ENCODE measurements at places on chromosomes 6 and 20.

DNA sequence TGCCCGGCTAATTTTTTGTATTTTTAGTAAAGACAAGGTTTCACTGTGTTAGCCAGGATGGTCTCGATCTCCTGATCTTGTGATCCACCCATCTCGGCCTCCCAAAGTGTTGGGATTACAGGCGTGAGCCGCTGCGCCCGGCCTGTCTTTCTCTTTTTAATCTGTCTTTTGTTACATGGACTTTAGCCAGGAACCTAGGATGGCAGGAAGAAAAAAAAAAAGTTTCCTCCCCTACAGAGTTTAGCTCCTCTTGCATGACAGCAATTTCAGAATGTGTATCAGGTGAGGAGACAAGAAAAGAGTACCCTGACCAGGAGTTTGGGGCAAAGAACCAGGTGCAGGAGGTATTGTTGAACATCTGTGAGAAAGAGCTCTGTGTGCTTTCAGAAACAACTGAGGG lies 21.4 kb upstream of the TXLNB start:
- DNase-seq: no peak

- peak; percentile 88 for DNase-seq
Measured at GRCh38 chr6:36642913-36643817, 35.3 kb upstream of the CDKN1A start.

DNA sequence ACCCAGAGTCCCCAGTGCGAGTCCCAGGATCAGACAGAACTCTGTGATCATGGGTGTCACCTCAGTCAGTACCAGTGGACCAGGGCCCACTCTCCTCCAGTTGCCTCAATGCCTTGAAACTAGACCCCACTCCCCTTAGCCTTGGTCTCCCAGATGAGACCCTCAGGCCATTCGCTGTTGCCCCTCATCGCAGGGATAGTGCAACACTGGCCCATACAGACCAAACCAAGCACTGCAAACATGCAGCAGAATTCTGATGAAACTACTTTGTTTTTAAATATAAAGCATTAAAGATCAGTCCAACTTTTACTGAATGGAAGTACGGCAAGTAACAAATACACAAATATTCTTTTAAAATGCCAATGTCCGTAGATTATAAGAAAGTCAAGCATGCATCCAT lies 101.2 kb upstream of the NT5E start:
- no peak for DNase-seq

DNA sequence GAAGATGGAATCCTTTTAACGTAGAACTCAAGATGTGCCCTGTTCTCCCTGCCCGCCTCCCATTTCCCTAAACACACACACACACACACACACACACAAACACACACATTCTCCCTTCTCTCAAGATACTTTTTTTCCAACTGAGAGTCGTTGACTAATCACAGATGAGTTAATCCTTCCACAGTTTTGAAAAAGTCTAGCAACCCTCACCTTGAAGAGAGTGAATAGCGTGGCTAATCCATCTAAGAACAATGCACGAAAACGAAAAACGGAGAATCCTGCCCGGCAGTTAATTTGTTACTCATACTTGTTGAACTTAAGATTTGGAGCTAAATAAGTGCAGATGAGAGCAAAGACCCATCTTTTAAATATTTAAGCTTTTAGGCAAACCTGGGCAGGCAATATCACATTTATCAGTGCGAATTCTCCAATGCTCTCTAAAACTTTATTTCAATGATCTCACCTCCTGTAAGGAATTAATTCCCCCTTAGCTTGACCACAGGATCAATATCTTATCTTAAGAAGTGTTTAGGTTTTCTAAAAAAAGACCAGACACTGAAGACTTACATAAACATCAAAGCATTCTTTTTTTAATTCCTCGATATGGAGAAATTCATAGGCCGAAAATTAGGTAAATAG lies 1.1 kb downstream of the AGPAT4 start:
- DNase-seq: no peak

DNA sequence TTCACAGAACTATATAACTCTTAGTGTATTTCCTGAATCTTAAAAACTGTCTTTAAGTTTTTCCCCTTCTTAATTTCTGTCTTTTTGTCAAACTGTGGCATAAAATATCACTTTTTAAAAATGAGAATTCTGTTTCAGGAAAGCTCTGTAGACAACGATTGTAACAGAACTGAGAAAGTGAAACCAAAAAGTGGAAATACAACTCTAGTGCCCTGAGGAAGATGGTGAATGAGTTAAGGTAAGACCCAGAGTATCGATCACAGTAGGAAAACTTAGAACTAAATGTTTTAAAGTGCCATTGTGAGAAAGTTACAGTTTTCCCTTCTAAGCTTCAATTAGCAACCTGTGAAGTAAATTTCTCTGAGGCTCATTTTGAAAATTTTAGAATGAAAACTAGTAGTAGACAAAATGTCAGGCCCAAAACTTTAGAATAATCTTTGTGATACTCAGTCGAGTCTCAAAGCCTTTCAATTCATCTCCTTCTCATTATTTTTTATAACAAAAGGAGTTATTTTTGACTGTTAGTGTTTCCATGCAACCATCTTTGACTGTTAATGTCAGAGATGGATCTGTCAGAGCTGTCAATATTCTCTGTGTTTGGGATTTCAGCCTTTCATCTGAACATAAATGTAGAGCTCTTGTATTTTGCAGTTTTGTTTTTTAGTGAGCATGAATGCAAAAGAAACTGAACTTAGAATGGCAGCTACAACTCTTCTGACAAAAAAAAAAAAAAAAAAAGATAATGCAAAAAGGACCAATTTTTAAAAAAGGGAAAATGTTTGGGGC lies 19.0 kb upstream of the TRDN start:
- DNase-seq: no peak

DNA sequence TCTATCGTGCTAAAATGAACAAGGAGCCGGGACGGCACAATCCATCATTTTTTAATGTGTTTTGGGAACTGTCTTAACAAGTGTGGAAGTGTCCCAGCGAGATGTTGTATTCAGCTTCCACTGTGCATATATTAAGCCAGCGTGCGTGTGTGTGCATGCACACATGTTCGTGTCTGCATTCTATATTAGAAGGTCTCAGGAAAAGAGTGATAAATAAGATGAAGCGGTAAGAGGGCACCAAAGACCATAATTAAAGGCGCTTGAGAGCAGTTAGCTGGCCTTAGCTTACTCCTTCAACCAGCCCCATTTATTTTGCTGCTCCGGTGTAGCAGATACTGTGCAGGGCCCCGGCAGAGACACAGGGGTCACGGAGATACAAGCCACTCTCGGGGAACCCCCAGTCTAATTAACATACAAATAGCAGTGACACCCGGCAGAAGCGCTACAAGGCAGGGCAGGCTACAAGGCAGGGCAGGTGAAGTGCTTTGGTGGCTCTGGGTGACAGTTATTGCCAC lies 206.5 kb upstream of the RREB1 start:
- no peak for DNase-seq

GRCh38 chr20:2967841-2968240 lies 75.6 kb upstream of the GNRH2 start:
- no peak for DNase-seq

- no peak for DNase-seq
Measured at GRCh38 chr6:39203436-39204159, 25.7 kb downstream of the KCNK5 start.

DNA sequence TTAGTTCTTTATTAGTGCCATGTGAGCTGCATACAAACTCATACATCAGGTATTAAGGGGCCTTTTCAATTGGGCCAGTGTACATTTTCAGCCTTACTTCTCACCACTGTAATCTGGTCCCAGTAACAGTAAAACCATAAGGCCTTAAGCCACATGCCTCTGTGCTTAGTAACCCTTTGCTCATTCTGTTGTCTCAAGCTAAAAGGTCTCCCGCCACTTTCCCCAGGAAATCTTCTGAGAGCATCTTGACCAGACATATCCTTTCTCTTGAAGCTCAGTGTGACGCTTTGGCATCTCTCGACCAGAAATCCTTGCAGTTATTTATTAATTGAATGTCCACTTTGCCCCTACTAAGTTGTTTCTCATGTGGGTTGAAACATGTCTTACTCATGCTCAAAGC lies 68.0 kb downstream of the CYP39A1 start:
- no peak for DNase-seq

DNA sequence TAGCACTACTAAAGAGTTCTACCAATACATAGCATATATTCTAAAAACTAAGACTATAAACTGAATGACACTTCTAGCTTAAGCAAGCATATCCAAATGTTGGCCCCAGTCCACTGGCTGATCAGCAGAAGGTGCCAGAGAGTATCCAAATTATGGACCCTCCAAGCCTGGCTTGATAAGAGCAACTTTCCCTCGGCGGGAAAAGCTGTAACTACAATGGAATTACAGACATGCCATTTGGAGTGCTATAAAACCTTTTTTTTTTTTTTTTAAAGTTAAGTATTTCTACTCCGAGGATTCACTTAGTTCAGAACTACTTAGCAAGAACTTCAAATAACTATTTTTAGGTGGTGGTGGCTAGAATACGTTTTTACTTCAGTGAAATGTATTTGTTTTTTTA lies 94.6 kb downstream of the EPB41L2 start:
- DNase-seq: no peak

- no peak for DNase-seq
Measured at GRCh38 chr6:160274871-160275510, 16.4 kb upstream of the SLC22A2 start.

GRCh38 chr6:158561321-158561884 lies 1.5 kb downstream of the TMEM181 start:
- DNase-seq: no peak

GRCh38 chr6:136893187-136893586 lies 28.9 kb upstream of the SLC35D3 start:
- no peak for DNase-seq

GRCh38 chr20:50980851-50981713 lies 22.5 kb downstream of the MOCS3 start:
- DNase-seq: peak; percentile 34

- peak; percentile 80 for DNase-seq
Measured at GRCh38 chr20:35953387-35954199, 709 bp downstream of the SCAND1 start.

GRCh38 chr6:89290401-89291155 lies 24.5 kb downstream of the GABRR2 start:
- no peak for DNase-seq

DNA sequence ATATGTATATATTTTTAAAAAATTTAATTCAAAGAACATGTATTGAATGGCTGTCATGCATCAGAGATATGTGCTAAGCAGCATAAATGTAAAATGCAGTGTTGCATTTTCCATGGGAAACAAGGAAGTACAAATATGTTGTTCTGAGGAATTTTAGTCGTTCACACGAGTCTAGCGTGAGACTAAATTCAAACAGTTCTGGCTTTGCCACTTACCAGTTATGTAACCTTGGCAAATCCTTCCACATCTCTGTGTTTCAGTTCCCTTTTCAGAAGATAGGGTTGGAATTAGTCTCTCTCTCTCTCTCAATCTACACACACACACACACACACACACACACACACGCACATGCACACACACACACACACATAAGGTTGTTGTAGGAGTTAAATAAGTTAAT lies 305.4 kb downstream of the UTRN start:
- DNase-seq: no peak

DNA sequence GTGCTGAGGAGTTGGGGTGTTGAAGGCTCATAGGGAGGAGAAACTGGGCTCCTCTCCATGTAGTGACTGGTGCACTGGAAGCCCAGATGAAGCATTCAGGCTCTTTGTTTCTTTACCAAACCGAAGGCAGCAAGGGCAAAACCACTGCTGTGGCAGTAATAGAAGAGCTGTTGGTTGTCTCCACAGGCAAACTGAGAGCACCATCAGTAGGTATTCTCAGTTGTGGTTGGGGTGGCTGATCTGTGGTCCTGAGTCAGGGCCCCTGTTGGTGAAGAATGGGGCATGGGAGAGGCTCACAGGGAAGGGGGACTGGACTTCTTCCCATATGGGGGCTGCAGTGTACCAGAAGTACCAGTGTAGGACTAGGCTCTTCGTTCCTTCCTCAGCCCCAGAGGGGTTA lies 460.2 kb upstream of the IMPG1 start:
- no peak for DNase-seq

GRCh38 chr20:1632178-1632577 lies 12.4 kb upstream of the SIRPB1 start:
- DNase-seq: no peak

GRCh38 chr20:32737371-32738223 lies 5.7 kb downstream of the COMMD7 start:
- no peak for DNase-seq

DNA sequence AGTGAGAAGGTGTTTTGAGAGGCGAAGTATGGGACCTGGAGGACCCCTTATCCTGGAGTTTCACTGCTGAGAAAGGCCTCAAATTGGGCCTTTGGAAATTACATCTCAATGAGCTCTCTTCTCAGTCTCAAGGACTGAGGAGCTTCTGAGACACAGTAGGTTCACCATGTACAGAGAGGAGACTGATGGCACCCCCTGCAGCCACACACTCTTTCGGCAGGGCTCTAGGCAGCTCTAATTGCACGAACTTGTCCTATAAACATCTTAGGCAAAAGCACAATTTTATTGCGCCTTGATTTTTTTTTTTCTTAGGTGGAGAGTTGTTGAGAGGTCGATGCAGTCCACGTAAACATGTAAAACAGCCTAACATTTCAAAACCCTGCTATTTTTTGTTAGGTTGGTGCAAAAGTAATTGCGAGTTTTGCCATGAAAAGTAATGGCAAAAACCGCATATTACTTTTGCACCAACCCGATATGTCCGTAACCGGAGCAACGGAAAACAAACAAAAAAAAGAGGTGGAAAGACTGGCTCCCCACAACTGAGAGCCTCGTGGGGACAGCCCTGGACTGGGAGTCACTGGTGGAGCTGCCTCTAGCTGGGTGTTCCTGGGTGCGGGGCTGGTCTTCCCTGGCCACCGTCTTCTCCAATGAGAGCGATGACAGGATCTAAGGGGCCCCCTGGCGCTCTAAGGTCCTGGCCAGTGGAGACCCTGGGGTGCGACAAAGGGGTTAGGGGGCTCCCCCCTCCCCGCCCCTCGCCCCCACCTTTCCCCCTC lies 84.0 kb upstream of the EYA2 start:
- DNase-seq: no peak

- no peak for DNase-seq
Measured at GRCh38 chr6:38495922-38496635, 143.7 kb downstream of the BTBD9 start.

- peak; percentile 74 for DNase-seq
Measured at GRCh38 chr6:45423111-45423823, 45.5 kb upstream of the SUPT3H start.
